ENCODE measurements at places on chromosomes 3 and 15.

DNA sequence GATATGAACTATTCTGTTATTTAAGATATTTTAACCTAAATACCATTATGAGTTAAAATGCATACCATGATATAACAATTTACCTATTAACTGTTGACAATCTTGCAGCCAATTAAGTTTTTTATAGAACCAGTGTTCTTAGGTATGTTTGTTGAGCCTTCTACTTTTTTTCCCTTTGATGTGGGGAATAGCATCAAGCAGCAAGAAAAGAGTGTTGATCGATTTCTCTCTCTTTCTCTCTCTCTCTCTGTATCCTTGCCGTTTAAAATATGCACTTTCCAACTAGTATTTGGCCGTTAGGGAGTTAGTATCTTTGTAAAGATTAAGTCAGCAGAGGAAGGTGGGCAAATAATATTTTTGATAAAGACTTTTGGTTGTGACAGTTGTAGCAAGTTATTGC is 5.9 kb downstream of the CHD2 start:
- DNase-seq = no peak

- no peak for DNase-seq
Measured at GRCh38 chr15:45424429-45424828, 46.1 kb upstream of the GATM start.

- no peak for DNase-seq
Measured at GRCh38 chr3:65605876-65606432, 432.8 kb downstream of the MAGI1 start.

- peak; percentile 38 for DNase-seq
Measured at GRCh38 chr3:119700269-119700919, 2.4 kb upstream of the CFAP91 start.

- DNase-seq = no peak
Measured at GRCh38 chr3:16254916-16255315, 9.8 kb downstream of the DPH3 start.

GRCh38 chr3:6062261-6063187 is 798.4 kb upstream of the GRM7 start:
- no peak for DNase-seq

DNA sequence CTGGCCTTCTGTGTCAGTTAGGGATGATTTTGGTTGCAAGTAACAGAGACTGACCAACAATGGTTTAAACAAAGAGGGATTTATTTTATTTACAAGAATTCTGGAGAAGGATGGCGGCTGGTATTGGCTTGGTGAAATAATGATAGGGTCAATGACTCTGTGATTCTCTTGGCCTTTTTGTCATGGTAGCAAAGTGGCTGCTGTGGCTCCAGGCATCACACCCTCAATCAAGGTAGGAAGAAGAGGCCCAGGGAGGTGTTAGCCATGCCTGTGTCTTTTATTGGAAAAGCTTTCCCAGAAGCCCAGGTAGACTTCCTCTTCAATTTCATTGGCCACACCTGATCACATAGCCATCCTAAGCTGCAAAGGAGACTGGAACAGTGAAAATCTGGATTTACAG is 13.1 kb downstream of the FAM107A start:
- no peak for DNase-seq

DNA sequence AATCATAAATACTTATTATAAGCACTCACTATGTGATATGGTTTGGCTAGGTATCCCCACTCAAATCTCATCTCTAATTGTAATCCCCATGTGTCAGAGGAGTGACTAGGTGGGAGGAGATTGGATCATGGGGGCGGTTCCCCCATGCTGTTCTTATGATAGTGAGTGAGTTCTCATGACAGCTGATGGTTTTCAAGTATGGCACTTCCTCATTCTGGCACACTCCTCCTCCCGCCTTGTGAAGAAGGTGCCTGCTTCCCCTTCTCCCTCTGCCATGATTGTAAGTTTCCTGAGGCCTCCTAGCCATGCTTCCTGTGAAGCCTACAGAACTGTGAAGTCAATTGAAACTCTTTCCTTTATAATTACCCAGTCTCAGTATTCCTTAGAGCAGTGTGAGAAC is 53.3 kb upstream of the CHMP2B start:
- no peak for DNase-seq

DNA sequence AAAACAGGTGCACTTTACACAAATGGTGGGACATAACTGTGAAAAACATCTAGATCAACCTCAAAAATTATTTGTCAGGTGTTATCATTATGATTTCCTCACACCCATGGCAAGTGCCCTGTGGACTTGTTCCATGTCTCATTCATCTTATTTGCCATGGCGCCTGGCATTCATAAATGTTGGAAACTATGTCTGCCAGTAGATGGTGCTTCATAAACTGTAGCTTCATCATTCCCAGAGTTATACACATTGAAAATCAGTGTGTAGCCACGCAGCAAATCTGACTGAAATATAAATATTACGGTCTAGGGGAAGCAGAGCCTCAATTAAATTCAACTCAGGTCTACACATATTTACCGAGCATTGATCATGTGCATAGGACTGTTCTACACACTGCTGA is 90.7 kb downstream of the IMPG2 start:
- DNase-seq = no peak

DNA sequence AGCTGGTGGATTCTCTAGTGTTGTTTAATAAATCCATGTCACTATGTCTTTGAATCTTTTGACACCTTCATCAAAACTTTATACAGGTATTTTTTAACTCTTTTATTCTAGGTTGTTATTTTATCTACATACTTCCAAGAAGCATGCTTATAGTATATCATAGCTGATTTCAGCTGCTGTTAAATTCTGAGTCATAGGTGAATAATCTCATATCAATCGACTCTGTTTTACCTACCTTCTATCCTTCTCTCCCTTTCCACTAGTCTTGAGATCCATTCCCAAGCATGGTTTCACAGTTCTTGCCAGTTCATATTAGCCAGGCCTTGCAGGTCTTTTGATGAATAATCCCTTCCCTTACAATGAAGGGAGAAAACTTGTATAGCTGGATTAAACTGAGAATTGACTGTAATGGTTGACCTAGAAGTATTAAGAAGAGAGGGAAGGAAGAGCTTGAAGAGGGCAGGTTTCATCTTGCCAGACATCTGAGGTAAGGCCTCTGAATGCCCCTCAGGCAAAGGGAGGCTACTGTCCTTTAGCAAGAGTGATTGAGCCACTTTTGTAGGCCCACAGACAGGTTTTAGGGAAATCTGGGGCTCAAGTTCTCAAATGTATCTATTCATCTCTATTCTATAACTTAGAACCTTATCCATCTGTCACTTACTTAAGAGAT is 146.4 kb downstream of the EPHA6 start:
- no peak for DNase-seq

DNA sequence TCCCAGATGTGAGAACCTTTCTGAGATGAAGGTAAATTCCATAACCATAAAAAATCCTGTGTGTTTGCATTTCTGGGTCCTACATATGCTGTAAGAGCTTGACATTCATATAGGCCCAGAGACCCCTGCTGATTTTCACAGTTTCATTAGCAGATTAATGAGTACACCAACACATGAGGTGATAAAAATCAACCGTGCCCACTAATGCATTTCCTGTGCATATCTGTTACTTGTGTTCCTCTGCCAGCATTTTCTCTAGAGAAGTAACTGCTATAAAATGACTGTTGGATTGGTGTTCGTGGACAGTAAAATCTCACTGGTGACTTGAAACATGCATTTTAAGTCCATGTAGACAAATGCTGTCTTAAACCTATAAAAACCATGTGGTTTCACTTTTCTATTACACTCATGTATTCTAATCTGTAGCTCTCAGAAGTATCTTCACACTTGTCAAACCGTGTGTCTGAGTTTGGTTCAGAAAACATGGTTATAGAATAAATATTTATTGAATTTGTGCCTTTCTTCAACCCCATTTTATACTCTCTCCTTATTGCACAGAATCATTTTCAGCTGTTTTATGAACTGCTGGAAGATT is 14.6 kb downstream of the MAP2K5 start:
- DNase-seq = no peak

DNA sequence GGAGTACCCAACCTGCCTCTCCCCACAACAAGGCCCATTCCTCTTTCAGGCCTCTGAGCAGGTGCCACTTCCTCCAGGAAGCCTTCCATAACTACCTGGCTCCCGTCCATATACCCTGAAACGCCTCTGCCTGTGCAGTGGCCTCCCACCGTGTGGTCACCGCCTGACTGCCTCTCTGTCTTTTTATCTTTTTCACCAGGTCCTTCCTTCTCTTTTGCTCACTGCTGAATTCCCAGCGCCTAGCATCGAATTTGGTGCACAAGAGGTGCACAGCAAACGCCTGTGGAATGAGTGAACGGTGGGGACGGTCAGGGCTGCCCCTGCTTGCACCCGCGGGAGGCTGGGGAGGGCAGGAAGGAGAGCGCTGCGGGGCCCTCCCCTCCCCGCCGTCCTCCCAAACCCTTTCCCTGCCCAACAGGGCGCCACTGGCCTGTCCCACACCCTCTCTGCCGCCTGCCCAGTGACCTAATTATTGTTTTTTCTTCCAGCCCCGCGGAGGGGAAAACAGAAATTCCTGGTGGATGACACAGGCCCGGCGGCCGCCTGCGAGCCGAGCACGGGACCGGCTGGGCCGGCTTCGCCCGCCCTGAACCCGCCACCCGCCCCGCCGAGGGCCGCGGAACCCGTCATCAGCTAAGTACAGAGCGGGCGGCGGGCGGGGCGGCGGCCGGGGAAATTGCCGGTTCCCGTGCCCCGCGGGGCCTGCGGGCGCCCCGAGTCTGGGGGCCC is 140.1 kb downstream of the SMAD6 start:
- DNase-seq = peak; percentile 81

GRCh38 chr3:62712746-62713145 is 162.5 kb downstream of the CADPS start:
- no peak for DNase-seq

- DNase-seq = no peak
Measured at GRCh38 chr15:97141360-97141759, 810.9 kb downstream of the NR2F2 start.

DNA sequence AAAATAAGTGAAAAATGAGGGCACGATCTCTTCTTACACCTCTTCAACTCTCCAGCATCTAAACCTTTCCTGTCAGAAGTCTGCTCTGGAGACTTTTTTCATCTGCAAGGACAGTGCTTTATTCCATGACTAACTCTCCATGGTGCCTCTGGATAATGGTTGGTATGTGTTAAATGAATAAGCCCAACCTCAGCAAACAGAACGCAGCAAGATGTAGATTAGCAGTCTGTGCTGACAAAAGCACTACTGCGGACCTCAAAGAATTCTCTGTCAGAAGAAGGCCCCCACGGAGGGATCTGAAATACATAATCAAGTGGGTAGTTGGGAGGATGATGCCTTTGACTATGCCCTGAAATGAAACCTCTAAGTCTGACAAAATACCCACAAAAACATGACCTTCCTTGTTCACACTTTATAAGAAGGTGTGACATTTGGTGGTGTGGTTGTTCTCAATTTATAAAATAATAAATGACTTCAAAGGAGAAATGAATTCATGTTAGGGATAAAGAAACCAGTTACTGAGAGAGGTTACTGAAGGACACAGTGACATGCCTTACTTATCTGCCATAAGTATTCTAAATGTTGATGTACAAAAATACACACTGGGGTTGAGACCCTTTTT is 43.2 kb upstream of the ADCY5 start:
- no peak for DNase-seq

DNA sequence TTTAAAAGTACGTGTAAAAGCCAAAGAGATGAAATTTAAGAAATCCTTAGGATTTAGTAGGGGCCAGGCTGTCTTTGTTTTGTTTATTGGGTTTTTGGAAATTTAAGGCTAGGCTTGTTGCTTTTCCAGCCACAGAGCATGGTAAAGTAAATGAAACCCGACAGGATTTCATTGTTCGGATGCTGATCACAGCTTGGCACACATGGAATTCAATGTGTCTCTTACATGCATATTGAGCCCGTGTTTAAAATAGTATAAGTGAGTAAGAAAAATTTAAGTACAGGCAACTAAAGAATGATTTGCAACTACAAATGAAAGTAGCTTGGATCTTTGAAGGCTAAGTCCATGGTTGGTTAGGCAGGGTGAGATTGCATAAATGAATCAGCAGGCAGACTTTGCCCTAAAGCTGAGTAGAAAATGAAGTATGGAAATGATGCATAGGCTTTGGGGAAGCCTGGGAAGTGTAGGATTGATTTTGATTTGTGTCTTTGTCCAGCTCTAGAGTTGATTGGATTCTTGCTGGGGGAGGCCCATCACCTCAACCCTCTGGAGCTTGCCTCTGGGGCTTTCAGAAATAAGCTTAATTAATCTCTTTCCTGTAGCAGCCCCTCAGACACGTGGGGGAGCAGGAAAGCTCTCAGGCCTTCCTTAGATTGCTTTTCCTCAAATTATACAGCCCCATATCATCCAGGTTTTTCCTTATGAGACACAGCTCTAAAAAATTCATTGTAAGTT is 68.2 kb upstream of the ADAMTSL3 start:
- DNase-seq = no peak

GRCh38 chr15:38726187-38726586 is 161.6 kb upstream of the RASGRP1 start:
- DNase-seq = no peak

DNA sequence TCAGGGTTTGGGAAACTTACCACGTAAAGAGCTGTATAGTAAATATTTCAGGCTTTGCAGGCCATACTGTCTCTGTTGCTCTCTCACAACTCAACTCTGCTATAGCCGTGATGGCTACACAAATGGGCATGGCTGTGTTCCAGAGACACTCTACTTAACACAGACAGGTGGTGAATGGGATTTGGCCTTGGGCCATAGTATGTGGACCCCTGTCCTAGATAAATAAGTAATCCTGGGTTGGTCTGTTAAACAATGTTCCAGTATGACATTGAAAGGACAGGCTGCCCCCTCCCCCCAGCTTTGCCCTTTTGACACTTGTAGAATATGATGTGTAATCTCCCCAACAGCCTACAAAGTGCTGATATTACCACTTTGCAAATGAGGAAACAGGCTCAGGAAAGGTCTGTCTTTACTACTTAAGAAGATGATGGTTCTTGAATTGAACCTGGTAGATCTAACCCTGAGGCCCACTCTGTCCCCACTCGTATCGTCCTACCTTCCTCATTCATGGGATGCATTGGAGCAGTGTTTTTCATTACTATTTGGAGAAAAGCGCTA is 38.4 kb downstream of the SLCO3A1 start:
- no peak for DNase-seq

GRCh38 chr3:196350067-196350466 is 11.9 kb upstream of the TM4SF19 start:
- no peak for DNase-seq

DNA sequence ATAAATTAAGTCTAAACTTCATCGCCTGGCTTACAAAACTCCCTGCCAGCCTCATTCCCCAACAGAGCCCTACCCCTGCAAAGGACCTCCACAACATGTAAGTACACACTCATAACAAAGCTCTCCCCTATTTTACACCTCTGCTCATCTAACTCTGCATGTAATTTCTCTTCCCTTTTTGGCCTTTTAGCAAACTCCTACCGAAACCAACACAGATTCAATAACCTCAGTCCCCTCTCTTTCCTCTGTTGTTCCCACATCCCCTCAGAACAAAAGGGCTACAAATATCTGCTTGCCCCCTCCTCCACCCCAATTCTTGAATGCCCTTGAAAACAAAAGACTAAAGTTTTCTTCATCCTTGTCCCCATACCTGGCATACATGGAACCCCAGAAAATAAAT is 662 bp downstream of the UBL7 start:
- no peak for DNase-seq

All from colonic mucosa (tissue), 4 donors.